NCI-H446 treated with DMSO at 0.1 percent for 48 hours (cell line): ENCODE measurements at places on chromosomes 7 and 10.

DNA sequence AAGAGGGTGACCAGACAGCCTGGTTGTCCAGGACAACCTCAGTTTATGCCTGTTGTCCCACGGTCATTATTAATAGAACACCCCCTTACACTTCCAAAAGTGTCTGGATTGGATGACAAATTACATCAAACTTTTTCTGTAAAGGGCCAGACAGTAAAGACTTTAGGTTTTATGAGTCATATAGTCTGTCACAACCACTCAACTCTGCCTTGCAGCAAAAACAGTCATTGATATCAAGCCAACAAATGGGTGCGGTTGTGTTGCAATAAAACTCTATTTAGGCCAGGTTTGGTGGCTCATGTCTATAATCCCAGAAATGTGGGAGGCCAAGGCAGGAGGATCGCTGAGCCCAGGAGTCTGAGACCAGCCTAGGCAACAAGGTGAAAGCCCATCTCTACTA is 66.7 kb upstream of the ATP6V0A4 start:
- no peak for DNase-seq

GRCh38 chr7:83879063-83879462 is 230.1 kb upstream of the SEMA3E start:
- no peak for DNase-seq

- no peak for DNase-seq
Observed at GRCh38 chr7:78037603-78038002, 239.0 kb downstream of the PHTF2 start.

DNA sequence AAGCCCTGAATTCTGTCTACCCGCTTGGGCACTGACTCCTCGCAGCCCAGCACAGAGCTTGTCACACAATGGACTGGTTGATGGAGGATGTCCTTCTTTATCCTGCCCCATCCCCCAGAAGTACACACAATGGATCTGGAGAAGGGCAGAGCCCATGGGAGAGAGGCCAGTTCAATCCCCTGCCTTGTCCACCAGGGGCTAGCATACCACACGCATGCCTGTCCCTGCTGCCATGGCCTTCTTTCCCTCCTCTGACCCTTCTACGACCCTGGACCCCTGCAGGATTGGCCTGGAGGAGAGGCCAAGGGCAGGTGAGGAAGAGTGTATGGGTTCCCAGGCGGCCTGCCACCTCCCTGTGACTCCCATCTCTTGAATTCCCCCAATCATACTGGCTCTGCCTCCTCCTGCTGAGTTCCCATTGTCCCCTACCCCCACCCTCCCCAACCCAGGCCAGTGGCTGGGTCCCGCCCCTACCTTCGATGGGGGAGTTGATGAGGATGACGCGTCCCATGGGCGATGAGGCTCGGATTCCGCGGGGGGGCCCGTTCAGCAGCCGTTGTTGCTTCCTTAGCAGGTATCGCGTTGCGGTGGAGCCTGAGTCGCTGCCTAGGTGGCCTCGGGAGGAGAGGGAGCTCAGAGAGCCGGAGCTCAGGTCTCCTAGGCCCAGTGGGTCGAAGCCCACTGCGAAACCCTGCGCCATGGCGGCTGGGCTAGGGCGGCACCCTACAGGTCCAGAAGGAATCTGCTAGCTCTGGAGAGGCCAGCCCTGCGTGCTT is 1.2 kb downstream of the PDZD7 start:
- DNase-seq = no peak

GRCh38 chr10:68342909-68343516 is 10.3 kb upstream of the PBLD start:
- DNase-seq = no peak

DNA sequence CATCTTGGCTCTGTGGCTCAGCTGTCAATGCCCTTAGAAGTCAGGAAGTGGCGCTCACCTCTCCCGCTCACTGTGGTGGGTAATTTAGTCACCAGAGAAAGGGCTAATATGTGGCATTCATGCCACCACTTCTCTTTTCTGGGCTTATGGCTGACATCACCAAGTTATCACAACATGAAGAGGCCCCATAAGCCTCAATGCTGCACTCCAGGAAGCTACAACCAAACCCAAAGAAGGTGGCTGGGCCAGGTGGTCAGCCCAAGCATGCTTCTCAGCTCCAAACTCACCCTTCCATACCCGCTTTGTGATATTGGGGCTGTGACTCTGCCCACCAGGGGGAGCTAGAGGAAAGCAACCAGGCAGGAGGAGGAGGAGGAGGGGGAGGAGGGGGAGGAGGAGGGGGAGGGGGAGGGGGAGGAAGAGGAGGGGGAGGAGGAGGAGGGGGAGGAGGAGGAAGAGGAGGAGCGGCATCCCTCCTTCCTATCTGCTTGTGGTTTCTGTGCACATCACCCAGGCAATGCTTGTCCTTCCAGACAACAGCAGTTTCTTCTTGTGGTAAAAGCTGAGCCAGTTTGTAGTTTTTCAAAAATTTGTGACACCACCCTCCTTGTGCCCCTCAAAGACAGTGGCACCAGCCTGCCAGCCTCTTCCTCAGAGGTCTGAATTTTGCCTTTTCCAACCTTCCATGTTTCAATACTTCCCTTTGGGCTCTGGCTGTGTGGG is 42.1 kb downstream of the CYP26A1 start:
- no peak for DNase-seq

DNA sequence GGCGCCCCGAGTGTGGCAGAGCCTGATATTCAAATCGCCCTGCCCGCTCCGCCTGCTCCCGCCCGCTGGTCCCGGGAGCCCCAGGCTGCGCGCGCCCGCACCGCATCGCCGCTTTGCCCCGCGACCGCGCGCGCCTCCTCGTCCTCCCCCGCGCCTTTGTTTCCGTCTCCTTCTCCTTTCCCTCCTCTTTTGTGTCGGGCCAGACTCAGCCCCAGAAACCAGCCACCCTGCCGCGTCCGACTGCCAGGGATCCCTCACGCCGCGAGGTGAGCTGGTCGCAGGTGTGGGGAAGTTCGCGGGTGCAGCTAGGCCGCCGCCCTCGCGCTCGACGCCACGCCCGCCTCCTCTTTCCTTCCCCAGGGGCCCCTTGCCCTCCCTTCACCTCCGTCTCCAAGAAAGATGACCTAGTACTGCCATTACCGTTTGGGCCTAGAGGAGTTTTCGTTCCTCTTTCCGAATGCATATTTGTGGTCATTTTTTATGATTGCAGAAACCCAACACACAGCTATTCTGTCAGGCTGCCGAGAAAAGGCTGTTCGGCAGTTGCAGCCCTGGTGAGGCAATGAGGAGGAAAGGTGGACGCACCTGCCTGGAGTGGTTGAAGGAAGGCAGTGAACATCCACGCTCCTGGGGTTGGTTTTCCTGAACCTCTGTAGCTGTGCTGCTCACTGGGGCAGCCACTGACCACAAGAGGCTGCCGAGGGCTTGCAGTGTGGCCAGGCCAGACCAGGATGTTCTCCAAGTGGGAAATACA is 107.3 kb downstream of the SNX10 start:
- no peak for DNase-seq

DNA sequence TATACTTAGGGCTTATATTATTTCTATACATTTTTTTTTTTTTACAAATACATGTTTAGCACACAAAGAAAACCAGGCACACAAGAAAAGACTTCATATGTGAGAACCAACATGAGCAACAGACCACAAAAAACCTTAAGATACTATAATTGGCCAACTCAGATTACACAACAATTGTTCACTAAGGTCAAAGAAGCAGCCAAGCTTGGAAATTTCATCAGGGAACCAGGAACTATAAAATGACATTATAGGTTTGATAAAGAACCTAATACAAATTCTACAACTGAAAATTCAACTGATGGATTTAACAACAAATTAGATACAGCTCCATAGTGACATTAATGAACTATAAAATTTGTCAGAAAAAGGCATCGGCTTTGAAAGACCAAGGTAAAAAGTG is 4.4 kb upstream of the LUC7L2 start:
- no peak for DNase-seq

GRCh38 chr7:36284456-36285090 is 105.1 kb upstream of the ANLN start:
- DNase-seq = no peak

GRCh38 chr7:32462977-32463376 is 27.2 kb downstream of the LSM5 start:
- DNase-seq = no peak

DNA sequence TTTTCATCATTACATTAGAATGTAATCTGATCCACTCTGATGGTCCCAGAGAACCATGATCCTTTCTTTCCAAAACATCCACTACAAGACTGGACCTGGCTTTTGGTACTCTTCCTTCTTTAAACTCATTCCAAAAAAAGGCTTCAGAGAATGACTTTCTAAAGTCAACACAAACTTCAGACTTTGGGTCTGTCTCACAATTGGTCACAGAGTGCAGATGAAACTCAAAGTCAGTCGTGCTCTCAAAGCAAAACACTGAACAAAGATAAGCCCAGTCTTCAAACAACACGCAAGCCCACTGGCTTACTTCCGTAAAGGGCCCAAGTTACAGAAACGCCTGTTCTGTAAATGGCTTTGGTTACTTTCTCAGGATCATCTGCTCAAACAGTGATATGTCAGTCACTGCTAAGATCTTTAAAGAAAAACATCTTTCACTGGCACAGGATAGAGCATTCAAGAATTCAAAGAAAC is 250.9 kb upstream of the MKLN1 start:
- DNase-seq = no peak

DNA sequence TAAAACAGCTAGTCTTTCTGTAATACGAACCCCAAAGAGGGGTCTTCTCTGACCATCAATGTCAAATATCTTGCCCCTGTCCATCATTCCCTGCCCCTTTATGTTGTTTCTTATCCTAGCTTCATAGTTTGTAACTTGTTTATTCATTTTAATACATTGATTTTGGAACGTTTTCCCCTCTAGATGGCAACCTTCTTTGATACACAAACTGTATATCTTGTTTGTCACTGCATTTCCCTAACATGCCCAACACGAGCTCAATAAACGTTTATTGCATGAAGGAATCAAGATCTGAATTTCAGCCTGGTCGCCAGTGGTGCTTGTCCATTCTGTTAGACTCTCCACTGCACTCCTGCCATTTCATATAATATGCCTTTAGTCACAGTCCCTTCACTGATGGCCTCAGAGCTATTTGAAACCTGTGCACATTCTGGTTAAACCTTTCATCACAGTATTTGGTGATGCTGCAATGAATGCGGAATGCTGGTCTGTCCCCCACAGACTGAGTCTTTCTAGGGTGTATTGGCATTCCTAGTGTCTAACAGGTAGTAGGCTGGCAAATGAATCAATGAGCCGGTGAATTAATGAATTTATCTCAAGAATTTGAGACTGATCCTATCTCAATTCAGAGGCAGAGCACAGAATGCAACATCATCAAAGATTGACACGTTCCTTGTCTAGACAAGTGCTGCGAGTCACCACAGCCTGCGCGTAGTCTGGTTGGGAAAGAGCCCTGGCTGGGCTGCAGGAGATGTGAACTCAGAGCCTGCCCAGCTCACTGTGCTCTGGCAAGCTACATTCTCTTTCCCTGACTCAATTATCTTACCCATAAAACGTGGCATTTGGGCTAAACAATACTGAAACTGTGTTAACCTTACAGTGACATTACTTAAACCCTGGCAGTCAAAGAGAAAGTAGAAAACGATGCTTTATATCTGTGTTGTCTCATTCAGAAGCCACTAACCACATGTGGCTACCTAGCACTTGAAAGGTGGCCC is 55.2 kb upstream of the FRMD4A start:
- DNase-seq = no peak

- no peak for DNase-seq
Observed at GRCh38 chr7:70714506-70715038, 417.4 kb upstream of the GALNT17 start.

- DNase-seq = no peak
Observed at GRCh38 chr7:150471886-150472285, 21.5 kb downstream of the GIMAP8 start.

DNA sequence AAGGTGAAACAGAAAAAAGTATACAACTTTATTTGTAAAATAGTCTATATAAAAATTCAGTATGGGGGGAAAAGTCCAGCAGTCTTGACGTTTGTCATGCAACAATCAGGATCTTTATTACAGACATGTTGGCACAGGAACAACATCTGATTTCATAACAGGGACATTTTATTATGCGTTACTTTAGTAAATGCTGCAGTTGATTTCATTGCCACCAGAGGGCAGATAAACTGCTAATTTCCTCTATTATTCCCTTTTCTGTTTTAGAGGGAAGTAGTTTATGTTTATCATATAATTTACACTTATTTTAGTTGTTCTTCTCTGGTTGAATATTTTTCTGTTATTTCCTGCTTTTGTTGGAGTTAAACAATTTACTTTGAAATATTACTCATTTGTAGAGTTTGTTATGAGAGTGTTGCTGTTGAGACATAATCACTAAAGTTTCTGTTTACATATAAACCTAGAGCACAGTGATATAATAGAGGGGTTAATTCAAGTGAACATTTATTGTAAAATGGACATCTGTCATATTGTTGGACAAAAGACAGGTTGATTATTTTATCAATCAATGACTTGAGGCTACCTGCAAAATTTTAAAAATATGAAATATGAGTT is 3.3 kb downstream of the PLXDC2 start:
- peak; percentile 73 for DNase-seq

- DNase-seq = no peak
Observed at GRCh38 chr7:42770114-42770513, 141.8 kb downstream of the C7orf25 start.
